ENCODE measurements at places on chromosomes 4 and X.

- no peak for DNase-seq
These were observed 363.0 kb downstream of the MID1IP1 start for GRCh38 chrX:39164212-39164611.

GRCh38 chr4:148542922-148543623, 100.9 kb upstream of the NR3C2 start:
- DNase-seq, result no peak

GRCh38 chrX:13142891-13143290, 98.5 kb upstream of the FAM9C start:
- peak; percentile 32 for DNase-seq

DNA sequence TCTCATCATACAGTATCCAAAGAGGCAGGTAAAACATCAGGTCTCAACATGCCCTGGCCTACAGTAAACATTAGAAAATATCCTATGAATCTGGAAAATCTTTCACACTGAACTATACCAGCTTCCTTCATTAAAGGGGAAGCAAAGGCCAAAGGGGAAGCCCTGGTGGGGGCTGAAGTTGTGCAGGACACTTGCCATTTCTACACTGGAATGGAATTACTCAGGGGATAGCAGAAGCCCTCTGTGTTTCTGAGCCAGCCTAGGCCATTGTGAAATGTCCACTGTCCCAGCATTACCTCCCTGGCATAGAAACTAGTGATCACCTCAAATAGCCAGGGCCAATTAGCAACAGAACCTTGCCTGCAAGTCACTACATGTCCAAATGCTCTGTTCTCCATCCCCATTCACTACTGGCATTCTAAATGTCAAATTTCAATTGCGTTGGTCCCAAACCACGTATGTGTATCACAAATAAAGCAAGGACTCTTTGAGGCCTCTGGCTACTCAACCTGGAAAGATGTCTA, 429.9 kb downstream of the AFF2 start:
- DNase-seq, result no peak

DNA sequence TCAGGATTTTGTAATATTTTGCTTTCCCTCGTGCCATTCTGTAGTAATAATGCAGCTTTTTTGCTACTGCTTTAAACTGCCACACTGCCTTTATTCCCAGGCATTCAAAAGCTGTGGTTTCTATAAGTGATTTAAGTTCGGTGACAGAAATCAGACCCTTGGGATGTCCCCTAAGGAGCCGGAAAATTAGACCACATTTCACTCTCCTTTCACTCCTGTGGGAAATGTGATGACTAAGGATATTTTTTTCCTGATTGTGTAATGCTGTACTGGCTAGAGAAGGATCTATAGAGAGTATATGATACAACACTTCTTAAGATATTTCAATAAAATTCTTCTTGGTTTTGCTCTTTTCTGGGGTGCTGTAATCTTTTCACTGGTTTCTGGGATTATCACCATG, 24.4 kb downstream of the UGT2A3 start:
- no peak for DNase-seq

DNA sequence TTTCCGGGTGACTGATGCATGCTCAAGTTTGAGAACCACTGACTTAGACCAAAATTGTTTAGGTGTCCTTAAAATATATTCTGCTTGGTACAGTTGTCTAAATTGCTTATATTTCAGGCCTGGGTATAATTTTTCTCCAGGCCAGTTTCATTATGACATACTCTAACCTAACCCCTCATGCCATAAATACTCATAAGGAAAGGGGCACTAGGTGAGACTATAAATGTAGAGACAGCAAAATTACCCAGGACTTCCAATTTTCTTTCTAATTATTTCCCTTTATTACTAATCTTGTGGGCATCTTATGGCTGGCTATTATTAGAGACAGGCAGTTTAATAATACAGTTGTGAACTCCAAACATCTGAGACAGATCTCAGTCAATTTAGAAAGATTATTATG, 150.2 kb downstream of the RRAGB start:
- DNase-seq, result no peak

DNA sequence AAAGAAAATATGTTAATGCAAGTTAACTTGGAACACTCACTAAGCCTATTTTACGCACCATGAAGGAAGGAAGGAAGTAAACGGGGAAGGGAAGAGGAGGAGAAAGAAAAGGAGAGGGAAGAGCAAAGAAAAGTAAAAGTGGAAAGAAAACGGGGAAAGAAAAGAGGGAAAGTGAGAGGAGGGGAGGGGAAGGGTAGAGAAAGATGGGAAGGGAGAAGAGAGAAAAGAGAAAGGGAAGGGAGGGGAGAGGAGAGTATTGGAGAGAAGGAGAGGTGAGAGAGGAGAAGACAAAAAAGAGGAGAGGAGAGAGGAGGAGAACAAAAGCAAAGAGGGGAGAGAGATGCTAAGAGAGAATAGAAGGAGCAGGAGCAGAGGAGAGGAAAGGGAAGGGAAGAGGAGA, 224.1 kb downstream of the SLITRK2 start:
- DNase-seq, result no peak

DNA sequence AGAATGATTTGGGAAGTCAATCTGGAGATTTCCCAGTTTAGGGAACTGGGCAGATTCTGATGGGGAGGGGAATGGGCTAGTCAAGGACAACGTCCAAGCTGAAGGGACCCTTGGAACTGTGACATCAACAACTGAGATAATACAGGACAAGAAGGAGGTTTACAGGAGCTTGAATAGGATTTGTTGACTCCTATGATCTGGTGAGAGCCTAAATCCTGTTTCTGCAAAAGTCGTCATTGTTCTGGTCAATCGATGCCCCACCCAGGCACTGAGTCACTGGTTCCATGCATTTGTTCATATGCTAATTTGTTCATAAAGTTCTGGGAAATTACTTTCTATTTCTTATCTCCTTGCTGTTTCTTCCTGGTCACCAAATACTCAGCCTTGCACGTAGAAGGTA, 15.3 kb upstream of the PDGFRA start:
- DNase-seq, result no peak

GRCh38 chrX:47587091-47587891, 5.1 kb downstream of the TIMP1 start:
- no peak for DNase-seq

- peak; percentile 3 for DNase-seq
These were observed 394.4 kb upstream of the ADGRL3 start for GRCh38 chr4:60805500-60806313.

GRCh38 chr4:112150920-112151319, 5.7 kb downstream of the FAM241A start:
- no peak for DNase-seq

DNA sequence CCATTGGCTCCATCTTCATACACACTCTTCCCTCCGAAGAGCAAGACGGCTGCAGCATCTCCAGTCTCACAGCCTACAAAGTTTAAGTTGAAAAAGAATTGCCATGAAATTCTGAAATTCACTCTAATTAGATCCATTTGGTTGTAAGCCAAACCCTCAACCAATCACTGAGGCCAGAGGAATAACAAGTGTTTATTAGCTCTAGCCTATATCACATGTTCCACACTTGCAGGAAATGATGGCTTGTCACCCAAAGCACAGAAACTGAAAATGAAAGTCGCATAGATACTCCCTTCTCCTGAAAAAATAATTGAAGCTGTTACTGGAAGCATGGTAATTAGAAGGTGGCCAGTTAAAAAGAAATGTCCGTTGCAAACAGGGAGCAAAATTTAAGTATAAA, 1071.8 kb downstream of the CCSER1 start:
- no peak for DNase-seq

DNA sequence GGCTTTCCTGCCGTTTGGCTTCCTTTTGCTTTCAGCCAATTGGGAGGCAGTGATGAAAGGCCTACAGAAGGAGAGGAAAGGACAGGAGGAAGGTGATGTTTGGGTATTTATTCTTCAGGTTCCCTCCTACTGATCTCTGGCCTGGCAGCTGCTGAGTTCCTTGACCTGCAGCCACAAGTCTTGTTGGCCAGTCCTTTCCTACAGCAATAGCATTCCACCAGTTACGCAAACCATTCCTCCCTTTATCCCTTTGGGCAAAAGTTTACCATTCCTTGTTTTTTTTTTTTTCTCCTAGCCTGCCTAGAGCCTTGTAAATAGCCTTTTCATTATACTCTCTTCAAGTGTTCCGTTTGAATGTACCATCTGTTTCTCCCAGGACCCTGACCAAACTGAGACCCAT, 198.1 kb upstream of the FTHL17 start:
- no peak for DNase-seq

DNA sequence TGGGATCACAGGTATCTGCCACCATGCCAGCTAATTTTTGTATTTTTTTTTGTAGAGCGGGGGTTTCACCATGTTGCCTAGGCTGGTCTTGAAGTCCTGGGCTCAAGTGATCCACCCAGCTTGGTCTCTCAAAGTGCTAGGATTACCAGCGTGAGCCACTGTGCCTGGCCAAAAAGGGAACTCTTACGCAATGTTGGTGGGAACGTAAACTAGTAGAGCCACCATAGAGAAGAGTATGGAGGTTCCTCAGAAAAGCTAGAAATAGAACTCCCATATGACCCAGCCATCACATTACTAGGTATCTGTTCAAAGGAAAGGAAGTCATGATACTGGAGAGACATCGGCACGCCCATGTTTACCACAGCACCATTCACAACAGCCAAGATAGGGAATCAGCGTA, 85.9 kb downstream of the PRKX start:
- no peak for DNase-seq

DNA sequence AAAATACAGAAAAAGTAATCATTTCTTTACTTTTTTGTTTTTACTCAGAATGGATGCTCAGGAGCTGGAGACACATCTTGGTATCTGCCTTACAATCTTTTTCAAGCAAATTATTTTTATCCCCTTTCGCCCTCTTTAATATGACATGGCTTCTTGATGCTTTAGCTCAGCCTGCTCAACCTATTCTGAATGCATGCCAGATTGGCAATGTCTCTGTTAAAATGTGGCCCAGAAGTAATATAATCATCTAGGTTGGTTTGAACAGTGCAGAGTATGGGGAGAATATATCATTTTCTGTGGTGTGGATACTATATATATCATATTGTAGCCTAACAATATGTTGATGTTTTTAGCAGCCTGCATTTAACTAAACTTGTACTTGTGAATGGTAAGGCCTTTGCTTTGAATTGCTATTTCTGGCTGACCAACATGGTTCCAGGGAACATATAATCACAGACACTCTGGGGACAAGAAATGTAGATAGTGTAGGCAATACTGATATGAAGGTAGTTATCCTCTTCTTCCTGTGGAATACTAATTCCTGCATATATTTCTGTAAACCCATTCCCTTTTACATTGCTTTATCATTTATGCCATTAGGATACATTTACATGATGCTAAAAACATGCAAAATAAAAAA, 282.7 kb downstream of the PPP3CA start:
- no peak for DNase-seq

- no peak for DNase-seq
These were observed 50.9 kb upstream of the FAM241A start for GRCh38 chr4:112094330-112094729.

Measured in erythroblast (primary cell).